ENCODE measurements at places on chromosomes 12 and 14.

- no peak for DNase-seq
Measured at GRCh38 chr12:47362126-47362705, 282.5 kb upstream of the AMIGO2 start.

DNA sequence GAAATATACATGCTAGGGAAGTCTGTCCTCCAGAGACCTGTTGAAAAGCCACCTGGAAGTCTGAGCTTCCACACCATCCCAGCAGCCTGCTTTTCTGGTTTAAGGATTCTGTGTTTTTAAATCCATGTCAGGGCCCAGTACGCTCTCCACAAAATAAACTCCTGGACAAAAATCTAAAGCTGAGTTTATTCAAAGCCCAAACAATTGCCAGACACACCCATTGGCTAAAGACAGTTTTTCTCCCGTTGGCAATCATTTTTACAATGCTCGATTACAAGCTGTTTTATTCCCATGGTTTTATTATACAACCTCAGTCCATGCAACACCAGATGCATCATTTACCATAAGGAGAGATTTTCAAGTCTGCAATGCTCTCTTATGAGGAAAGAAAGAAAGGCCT is 94.5 kb downstream of the MYRFL start:
- DNase-seq = no peak

DNA sequence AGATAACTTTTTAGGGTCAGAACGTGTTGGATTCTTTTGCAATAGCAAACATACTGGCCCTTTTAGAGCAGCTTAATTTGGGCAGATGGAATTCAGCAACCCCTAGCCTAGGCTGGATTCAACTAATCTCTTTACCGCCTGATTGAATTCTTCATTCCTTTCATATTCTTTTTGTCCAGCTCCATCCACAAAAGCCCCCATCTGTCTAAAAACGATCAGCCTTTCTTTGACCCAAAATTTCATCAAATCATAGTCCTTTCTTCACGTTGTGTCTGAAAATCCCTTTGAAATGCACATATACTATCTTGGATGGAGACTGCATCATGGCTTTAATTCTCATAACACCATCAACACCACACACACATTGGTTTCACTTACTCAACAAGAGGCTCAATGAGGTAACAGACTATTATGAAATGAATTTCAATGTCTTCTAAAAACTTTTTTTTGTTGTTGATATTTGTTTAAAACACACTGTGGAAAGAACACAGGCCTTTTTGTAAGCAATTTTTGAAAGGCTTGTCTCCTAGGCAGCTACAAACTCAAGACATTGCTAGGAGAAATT is 128.0 kb upstream of the EEA1 start:
- DNase-seq = no peak

DNA sequence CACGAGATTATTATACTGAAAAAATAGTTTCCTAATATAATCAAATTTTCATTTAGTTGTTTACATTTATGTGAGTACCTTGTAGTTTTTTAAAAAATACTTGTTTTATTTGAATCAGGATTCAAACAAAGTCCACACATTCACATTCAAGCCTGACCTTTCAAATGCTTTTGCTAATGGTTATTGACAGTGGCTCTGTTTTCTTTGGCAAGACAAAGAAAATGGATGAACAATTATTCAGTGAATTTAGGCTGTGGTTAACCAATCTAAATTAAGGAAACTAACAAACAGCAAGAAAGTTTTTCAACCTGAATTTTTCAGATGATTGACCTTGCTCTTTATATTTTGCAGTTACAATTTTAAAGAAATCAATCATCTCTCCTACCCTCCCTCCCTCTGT is 9.7 kb downstream of the SLC4A8 start:
- no peak for DNase-seq

DNA sequence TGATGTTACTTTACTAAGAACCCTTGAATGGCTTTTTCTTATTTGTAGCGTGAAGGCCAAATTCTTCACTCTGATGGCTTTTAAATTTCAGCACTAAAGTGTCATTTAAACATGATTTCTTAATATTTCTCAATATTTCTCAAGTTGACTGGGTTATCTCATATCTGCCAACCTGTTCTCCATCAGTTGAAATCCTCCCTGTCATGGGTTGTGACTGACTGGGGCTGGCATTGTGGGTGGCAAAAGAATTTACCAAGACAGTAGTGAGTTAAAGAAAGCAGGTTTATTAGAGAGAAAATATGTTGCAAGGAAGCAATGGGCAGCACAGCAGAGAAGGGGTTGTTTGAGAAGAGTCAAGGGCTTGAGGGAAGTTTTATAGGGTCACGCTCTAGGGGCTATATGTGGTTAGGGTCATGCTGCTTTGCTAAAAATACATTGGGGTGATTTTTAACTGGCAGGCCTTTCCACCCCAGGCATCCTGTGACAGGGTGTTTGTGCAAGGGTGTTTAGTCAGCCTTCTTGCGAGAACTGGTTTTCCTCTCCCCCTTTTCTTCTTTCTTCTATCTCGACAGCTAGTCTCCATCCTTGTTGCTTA is 232.8 kb upstream of the SEL1L start:
- no peak for DNase-seq

DNA sequence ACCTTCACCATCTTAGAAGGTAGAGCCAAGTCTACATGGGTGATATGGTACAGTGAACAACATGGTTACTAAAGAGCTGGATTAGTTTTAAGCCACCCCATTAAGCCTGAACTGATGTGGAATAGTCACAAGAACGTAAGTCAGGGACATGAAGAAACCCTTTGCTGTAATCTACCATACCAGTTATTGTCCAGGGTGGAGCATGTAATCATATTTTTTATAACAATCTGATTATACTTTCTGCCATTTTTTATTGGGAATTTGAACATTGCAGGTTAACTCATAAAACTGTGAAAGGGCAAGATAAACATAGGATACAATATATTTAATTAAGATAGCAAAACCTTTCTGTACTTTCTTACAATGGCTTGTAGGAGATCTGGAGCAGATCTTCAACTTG is 103.6 kb downstream of the FIGNL2 start:
- DNase-seq = no peak

GRCh38 chr12:3034067-3034750 is 43.0 kb upstream of the TSPAN9 start:
- peak; percentile 44 for DNase-seq

DNA sequence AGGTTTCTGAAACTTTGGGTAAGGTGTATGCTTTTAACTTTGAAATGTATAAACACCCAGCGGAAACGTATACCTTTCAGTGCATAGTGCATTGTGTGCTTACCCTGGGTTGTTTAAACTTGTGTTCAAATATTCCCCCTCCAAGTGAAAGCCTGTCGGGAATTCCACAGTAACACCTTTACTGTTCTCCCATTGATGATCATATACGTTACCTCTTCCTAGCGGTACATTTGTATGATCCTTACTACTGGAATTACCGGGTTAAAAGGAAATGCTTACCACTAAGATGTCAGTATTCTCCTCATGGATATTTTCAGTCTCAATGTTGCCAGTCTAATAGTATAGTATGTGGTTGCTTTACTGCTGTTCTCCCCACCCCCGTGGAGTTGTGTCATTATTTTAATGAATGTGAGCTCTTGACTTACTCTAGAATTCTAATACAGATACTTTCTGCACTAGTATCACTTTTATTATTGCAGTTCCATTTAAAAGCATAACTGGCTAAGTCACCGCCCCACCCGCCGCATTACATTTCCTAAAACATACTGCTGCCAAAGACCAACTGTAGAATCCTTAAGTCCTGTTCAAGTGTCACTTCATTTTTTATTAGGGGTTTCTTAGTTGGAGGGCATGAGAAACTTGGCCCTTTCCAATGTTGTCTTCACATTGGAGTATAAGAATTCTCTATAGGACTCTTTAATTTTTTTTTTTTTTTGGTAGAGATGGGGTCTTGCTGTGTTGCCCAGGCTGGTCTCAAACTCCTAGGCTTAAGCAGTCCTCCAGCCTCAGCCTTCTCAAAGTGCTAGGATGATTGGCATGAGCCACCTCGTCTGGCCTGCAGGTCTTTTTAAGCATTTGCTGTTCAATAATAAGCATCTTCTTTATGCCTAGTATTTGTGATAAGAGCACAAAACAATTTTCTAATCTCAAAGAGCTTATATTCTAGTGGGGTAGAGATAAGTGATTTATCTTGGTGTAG is 24.9 kb downstream of the NUDT4 start:
- no peak for DNase-seq
